Osteoblast (primary cell): ENCODE measurements at places on chromosomes 2 and 18. TPM values are rescaled to one million over a fixed set of nuclear protein-coding genes. Genes with fewer than 3 reads are reported as not detected.

DNA sequence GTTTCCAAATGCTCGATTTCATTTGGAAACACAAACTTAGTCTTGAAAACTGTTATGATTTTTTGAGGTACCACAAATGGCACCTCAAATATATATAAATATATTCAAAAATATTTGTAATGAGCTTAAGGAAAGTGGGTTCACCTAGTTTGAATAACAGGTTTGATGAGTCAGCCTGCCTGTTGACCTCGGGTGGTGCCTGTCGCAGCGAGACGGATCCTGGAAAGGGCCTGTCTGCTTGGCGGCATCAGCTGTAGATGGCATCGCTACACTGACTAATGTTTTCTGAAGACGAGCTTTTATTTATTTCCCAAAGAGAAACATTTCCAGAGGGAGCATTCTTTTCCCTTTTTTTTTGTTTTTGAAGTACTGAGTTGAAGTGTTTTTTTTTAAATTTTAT is 6.9 kb downstream of the ALLC start:
- H3K4me3 ChIP-seq = no peak overlapping the region
- H3K36me3 ChIP-seq = no peaks in the 10 kb centered on the region
- no peak for DNase-seq
- no peak overlapping the region for H3K27ac ChIP-seq

DNA sequence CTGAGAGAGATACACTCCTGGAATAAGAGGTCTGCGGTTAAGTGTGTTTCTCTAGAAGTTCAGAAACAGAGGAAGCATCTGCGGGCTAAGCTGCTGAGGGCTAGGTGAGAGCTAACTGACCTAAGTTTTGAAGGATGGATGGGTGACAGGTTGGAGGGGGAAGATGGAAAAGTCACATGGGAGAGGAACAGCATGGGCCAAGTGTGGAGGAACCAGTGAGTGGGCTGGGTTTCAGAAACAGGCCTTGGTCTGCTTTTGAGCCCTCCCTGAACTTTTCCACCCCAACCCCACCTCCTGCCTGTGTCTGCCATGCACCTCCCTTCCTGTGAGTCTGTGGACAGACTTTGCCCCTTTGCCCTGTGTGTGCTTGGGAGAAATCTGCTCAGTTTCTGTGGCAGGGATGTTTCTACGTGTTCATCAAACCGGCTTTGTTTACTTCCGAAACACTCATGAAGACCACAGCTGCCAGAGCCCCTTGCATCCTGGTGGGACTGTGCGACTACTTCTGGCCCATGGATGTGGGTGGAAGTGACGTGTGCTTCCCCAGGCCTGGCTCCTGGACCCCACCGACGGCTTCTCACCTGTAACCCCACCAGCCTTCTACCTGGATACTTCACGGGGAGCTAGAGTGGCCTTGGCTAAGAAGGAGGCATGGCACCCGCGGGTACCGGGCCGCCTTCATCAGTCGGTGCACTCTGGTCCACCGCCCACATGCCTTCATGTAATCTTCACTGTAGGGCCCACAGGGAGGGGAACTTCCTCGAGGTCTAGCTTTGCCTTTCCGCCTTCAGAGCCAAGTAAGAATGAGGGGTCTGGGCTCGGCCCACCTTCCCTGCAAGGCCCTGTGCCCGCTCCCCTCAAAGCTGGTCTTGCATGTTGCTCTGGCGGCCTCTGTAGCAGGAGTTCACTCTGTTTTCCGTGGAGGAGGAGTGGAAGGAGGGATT is 1.4 kb upstream of the HPCAL1 start:
- no peaks in the 10 kb centered on the region for H3K27me3 ChIP-seq
- H3K36me3 ChIP-seq = no peaks in the 10 kb centered on the region
- H3K4me3 ChIP-seq = no peak overlapping the region
- peak; percentile 61 for DNase-seq
- H3K4me1 ChIP-seq = peaks cover 27% of the 10 kb centered on the region
- no peak overlapping the region for H3K27ac ChIP-seq

DNA sequence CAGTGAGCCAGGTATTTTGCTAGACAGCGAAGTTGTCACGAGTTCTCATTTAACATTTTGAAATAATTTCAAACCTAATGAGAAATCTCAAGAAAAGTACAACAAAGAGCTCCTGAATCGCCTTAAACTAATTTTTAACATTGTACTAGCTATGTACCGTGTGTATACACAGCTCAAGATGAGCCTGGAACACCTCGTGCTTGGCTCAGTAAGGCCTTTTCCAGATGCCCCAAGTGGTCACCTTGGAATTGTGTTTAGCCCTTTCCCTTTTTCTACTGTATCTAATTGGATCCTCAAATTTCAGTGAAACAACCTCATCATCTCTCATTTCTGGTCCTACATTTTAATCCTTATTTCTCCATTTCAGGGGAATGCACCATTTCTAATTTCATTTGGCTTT is 7.2 kb downstream of the PTPN4 start:
- H3K4me1 ChIP-seq = no peaks in the 10 kb centered on the region
- no peak overlapping the region for H3K4me3 ChIP-seq
- no peak overlapping the region for H3K27ac ChIP-seq
- no peaks in the 10 kb centered on the region for H3K27me3 ChIP-seq

GRCh38 chr2:96866149-96866548 is 3.7 kb downstream of the SEMA4C start:
- no peak overlapping the region for H3K4me3 ChIP-seq
- H3K27ac ChIP-seq = no peak overlapping the region
- H3K4me1 ChIP-seq = peaks cover 15% of the 10 kb centered on the region

GRCh38 chr2:234339501-234339900 is 157.4 kb downstream of the ARL4C start:
- H3K36me3 ChIP-seq = no peaks in the 10 kb centered on the region
- H3K4me3 ChIP-seq = no peak overlapping the region
- no peaks in the 10 kb centered on the region for H3K27me3 ChIP-seq
- DNase-seq = no peak
- no peaks in the 10 kb centered on the region for H3K4me1 ChIP-seq

GRCh38 chr2:183219888-183220287 is 95.6 kb downstream of the NUP35 start:
- no peaks in the 10 kb centered on the region for H3K27me3 ChIP-seq
- no peak overlapping the region for H3K27ac ChIP-seq
- H3K4me1 ChIP-seq = peaks cover 3% of the 10 kb centered on the region
- no peaks in the 10 kb centered on the region for H3K36me3 ChIP-seq

DNA sequence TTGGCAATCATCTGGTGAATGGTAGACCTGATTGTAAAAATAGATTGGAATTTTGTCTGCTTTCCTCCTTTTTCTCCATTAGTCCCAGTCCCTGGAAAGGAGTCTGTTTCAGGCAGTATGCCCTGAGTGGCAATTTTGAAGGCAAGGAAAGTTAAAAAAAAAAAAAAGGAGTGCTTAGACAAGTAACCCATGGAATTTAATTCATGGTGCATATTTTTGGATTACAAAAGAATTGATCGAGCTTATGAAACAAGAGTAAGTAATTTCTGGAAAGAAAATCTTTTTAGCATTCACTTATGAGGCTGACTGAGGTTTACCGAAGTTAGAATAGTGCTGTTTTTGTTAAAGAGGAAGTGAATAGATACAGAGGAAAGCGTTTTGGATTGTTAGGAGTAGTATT is 29.4 kb upstream of the TMEM178A start:
- DNase-seq = no peak
- H3K4me3 ChIP-seq = no peak overlapping the region
- no peaks in the 10 kb centered on the region for H3K36me3 ChIP-seq
- H3K27me3 ChIP-seq = no peaks in the 10 kb centered on the region
- H3K27ac ChIP-seq = no peak overlapping the region

- H3K4me3 ChIP-seq = no peak overlapping the region
- H3K36me3 ChIP-seq = no peaks in the 10 kb centered on the region
- no peak overlapping the region for H3K27ac ChIP-seq
- H3K4me1 ChIP-seq = no peaks in the 10 kb centered on the region
- no peaks in the 10 kb centered on the region for H3K27me3 ChIP-seq
These were observed 50.8 kb downstream of the EMILIN2 start for GRCh38 chr18:2897448-2898185.

DNA sequence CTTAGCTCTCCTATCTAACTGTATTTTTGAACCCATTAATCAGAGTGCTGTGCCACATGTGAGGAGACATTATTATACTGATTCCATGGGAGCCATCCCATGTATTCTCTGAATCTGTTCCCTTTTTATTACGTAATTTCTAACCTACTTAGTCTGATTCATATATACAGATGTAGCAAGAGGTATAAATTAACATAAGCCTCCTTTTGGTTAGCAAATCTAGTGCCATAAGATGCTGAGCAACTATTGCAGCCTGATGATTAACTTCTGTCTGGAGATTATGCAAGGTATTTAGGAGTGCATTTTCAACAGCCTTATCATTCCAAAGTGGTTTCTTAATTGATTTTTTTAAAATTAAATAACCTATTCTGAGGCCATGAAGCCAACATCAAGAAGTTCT is 114.1 kb upstream of the MSH2 start:
- no peak overlapping the region for H3K4me3 ChIP-seq
- H3K4me1 ChIP-seq = peaks cover 29% of the 10 kb centered on the region
- H3K27ac ChIP-seq = peak overlapping the region; percentile 61

- no peak for DNase-seq
- peaks cover 40% of the 10 kb centered on the region for H3K36me3 ChIP-seq
- H3K27me3 ChIP-seq = no peaks in the 10 kb centered on the region
- H3K4me3 ChIP-seq = no peak overlapping the region
- no peak overlapping the region for H3K27ac ChIP-seq
These were observed 136.8 kb downstream of the ALPK2 start for GRCh38 chr18:58491773-58492752.

DNA sequence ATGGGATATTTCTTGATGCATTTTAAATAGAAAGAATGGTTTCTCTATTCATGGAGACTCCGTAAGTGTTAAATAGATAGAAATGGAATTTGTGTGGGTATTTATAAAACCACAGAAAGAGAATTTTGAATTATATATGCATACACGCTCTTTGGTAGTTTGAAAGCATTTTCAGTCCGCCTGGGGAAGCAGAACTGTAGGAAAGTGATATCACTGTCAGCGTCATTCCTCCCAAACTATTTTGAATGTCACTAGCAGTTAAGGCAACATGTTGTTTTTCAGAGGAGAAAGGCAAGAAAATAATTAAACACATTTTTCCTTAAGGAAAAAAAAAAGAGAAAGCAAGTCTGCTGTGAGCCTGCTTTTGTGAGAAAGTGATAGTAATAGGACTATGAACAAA is 8.7 kb upstream of the ERMN start:
- H3K27me3 ChIP-seq = peaks cover 5% of the 10 kb centered on the region
- no peak overlapping the region for H3K4me3 ChIP-seq
- no peak for DNase-seq
- H3K27ac ChIP-seq = no peak overlapping the region

DNA sequence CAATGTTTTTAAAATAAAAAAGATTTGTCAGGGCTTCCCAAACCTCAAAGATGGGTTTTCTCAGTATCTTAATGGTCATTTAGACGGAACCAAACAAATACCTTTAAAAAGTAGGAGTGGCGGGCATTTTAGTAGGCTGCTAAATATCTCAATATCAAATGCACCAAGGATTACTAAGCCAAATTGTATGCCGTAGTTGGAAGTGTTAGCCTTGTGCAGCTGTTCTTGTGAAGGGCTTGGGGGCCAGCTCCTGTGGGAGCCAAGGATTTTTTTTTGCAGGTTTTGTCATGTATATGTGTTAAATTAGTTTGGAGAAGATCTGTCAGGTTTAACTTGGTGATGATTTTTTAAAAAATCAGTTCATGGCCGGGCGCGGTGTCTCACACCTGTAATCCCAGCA is 52.1 kb downstream of the ACTR2 start:
- no peaks in the 10 kb centered on the region for H3K27me3 ChIP-seq
- peaks cover 18% of the 10 kb centered on the region for H3K4me1 ChIP-seq
- peaks cover 3% of the 10 kb centered on the region for H3K36me3 ChIP-seq
- DNase-seq = no peak
- no peak overlapping the region for H3K4me3 ChIP-seq

DNA sequence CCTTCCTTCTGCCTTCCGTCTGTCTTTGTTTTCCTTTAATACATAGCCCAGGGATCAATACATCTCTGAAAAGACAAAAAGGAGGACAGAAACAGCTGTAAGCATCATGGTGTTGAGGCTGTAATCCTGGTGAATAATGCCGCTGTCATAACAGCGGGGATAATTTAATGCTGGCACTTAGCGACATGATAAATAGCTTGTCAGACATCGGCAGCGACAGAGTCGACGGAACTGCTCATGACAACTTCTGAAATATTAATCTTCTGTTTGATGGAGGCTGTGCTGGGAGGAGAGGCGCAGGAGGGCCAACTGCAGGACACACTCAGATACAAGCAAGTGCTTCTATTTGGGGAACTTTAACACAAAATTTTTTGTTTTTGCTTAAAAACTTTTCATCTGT is 602.2 kb downstream of the GALR1 start:
- DNase-seq = no peak
- no peaks in the 10 kb centered on the region for H3K36me3 ChIP-seq
- no peak overlapping the region for H3K4me3 ChIP-seq
- no peak overlapping the region for H3K27ac ChIP-seq
- H3K4me1 ChIP-seq = no peaks in the 10 kb centered on the region

- no peak overlapping the region for H3K27ac ChIP-seq
- H3K36me3 ChIP-seq = peaks cover 70% of the 10 kb centered on the region
- DNase-seq = no peak
- no peaks in the 10 kb centered on the region for H3K4me1 ChIP-seq
- no peak overlapping the region for H3K4me3 ChIP-seq
These were observed 27.2 kb downstream of the ATIC start for GRCh38 chr2:215338883-215339679.

DNA sequence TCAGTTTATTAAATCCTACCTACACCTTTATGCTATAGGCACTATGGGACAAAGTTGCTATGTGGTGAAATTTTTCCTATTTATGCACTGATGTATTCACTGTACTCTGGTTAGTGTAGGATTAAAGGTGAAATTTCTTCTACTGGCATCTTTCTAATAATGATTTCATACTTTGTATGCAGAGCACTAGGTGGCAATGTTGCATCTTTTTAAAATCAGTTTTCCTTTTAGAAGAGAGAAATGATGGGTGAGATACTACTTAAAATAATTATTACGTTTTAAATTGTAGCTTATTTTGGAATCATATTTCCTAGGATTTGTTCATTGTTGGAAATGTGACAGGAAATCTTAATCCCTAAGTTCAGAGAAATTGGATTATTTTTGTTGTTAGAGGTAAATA is 150.9 kb downstream of the CD8B2 start:
- no peaks in the 10 kb centered on the region for H3K4me1 ChIP-seq
- H3K4me3 ChIP-seq = no peak overlapping the region
- H3K27me3 ChIP-seq = no peaks in the 10 kb centered on the region
- no peaks in the 10 kb centered on the region for H3K36me3 ChIP-seq

GRCh38 chr2:144240656-144241339 is 279.1 kb downstream of the ZEB2 start:
- DNase-seq = no peak
- no peaks in the 10 kb centered on the region for H3K4me1 ChIP-seq
- H3K36me3 ChIP-seq = no peaks in the 10 kb centered on the region
- no peak overlapping the region for H3K4me3 ChIP-seq
- no peak overlapping the region for H3K27ac ChIP-seq

ALPG gene
- total RNA-seq = not detected in 2 replicates
